Lower lobe of right lung (tissue), 2 donors: ENCODE measurements at places on chromosomes 5 and 9. TPM values are rescaled to one million over a fixed set of nuclear protein-coding genes. Genes with fewer than 3 reads are reported as not detected.
A peak's percentile ranks its signal among the peaks of the same experiment; 100 is the strongest.

The TYRP1 gene
- 5.8 TPM for total RNA-seq

DNA sequence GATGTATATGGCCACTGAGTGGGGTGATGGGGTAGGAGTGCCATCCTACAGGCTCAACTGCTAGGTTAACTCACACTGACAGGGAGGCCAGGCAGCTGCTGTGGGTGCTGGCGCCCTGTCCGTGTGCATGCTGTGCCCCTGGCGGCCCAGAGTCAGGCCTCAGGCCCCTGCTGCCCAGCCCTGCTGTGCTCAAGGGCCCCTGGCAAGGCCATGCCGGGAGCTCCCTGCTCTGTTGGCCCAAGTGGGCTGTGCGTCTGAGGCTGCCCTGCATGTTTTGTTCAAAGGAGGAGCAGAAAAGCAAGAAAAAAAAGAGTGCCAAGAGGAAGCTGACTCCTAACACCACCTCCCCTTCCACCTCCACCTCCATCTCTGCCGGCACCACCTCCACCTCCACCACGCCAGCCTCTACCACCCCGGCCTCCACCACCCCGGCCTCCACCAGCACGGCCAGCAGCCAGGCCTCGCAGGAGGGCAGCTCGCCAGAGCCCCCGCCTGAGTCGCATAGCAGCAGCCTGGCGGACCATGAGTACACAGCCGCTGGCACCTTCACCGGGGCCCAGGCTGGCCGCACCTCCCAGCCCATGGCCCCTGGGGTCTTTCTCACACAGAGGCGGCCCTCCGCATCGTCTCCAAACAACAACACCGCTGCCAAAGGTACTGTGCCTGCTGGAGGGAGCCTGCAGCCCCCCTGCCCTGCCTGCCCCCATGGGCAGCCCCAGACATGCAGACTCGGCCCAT lies 100.1 kb downstream of the PHF2 start:
- no peaks in the 10 kb centered on the region for H3K4me1 ChIP-seq
- H3K4me3 ChIP-seq = no peak overlapping the region
- peak; percentile 37 for DNase-seq
- no peaks in the 10 kb centered on the region for H3K27me3 ChIP-seq
- peaks cover 42% of the 10 kb centered on the region for H3K36me3 ChIP-seq

- no peak overlapping the region for H3K27ac ChIP-seq
- no peak overlapping the region for H3K4me3 ChIP-seq
- DNase-seq = no peak
- no peaks in the 10 kb centered on the region for H3K4me1 ChIP-seq
Measured at GRCh38 chr9:1415146-1415545, 365.0 kb downstream of the DMRT2 start.

The LIFR gene
- total RNA-seq = 110 TPM

- peaks cover 16% of the 10 kb centered on the region for H3K27me3 ChIP-seq
- H3K27ac ChIP-seq = no peak overlapping the region
- DNase-seq = no peak
- H3K4me3 ChIP-seq = no peak overlapping the region
- no peaks in the 10 kb centered on the region for H3K36me3 ChIP-seq
- no peaks in the 10 kb centered on the region for H3K4me1 ChIP-seq
Measured at GRCh38 chr5:180119031-180119902, 47.7 kb upstream of the RNF130 start.

- no peaks in the 10 kb centered on the region for H3K27me3 ChIP-seq
- peaks cover 7% of the 10 kb centered on the region for H3K4me1 ChIP-seq
- H3K4me3 ChIP-seq = no peak overlapping the region
- H3K27ac ChIP-seq = no peak overlapping the region
Measured at GRCh38 chr9:36074870-36075532, 38.3 kb downstream of the RECK start.

The ZFP2 gene
- 2.0 TPM for total RNA-seq

- DNase-seq = no peak
- no peaks in the 10 kb centered on the region for H3K27me3 ChIP-seq
- no peaks in the 10 kb centered on the region for H3K36me3 ChIP-seq
- no peak overlapping the region for H3K4me3 ChIP-seq
Measured at GRCh38 chr5:149447373-149448367, 68.6 kb upstream of the IL17B start.

DNA sequence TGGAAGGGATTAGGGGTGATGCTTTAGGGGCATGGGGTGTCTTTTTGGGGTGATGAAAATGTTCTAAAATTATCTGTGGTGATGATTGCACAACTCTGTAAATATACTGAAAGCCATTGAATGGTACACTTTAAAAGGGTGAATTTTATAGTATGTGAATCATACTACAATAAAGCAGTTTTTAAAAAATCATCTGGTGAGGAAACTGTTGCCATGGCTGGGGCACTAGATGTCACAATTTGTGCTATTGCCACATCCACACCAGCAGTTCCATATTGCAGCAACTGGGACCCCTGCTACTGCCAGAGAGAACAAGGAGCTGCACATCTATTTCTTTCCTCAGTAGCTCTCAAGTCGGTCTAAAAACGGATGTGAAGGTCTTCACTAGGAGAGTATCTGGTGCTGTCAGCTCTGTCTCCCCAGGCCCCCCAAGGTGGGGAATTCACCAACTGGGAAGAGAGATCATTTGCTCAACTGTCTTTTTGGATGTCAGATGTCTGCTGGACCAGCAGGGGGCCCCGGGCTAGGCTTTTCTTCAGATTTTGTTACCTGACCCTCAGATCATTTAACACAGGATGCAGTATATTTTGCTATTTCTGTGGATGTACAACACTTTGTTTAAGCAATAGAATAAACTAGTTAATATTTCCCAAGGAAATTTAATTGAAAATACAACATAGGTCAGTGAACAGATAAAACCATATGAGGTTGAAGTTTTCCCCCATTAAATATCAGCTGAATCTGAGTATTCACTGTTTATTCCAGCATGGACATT lies 13.2 kb downstream of the CMYA5 start:
- H3K4me3 ChIP-seq = no peak overlapping the region
- no peaks in the 10 kb centered on the region for H3K4me1 ChIP-seq
- no peaks in the 10 kb centered on the region for H3K36me3 ChIP-seq
- H3K27me3 ChIP-seq = no peaks in the 10 kb centered on the region

DNA sequence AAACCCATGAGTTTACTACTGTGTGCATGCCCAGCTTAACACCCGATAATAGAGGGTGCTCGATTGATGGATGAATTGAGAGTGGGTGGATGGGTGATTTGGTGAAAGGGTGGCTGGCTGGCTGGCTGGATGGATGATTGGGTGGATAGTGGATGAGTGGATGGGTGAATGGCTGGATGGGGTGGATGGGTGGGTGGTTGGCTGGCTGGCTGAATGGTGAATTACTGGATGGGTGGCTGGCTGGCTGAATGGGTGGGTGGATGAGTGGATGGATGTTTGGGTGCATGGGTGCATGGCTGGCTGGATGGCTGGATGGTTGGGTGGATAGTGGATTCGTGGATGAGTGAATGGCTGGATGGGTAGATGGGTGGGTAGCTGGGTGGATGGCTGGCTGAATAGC lies 201.1 kb downstream of the IRX1 start:
- H3K27ac ChIP-seq = no peak overlapping the region
- H3K27me3 ChIP-seq = no peaks in the 10 kb centered on the region
- no peak overlapping the region for H3K4me3 ChIP-seq
- no peaks in the 10 kb centered on the region for H3K4me1 ChIP-seq

GRCh38 chr5:18652404-18653215 lies 1018.4 kb downstream of the TAF11L14 start:
- H3K4me3 ChIP-seq = no peak overlapping the region
- H3K36me3 ChIP-seq = no peaks in the 10 kb centered on the region
- H3K27ac ChIP-seq = no peak overlapping the region
- no peaks in the 10 kb centered on the region for H3K4me1 ChIP-seq

DNA sequence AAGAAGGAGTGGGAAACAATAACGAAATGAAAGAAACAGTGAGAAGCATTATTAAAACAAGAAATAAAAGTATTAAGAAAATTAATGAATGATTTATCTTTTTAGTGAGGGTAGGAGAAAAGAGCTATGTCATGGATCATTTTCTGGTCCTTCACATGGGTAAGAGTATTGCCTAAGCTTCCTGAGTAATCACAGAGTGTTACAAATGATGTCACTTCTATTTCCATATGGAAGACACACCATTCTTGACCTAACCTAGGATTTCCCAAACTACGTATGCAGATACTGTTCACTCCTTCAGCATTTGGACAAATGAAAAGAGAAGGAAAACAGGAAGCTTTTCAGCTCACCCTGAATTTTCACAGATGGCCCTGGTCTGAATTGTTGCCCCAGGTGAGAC lies 3.3 kb upstream of the TSLP start:
- no peaks in the 10 kb centered on the region for H3K36me3 ChIP-seq
- peaks cover 8% of the 10 kb centered on the region for H3K4me1 ChIP-seq
- no peak overlapping the region for H3K27ac ChIP-seq
- H3K4me3 ChIP-seq = no peak overlapping the region
- DNase-seq = no peak

- no peaks in the 10 kb centered on the region for H3K27me3 ChIP-seq
- no peak overlapping the region for H3K4me3 ChIP-seq
- no peaks in the 10 kb centered on the region for H3K4me1 ChIP-seq
- no peak overlapping the region for H3K27ac ChIP-seq
- DNase-seq = no peak
Measured at GRCh38 chr9:117835798-117836197, 131.6 kb downstream of the TLR4 start.
